Brain (organoid and tissue), 16 donors: ENCODE measurements at places on chromosomes 11 and 22.

GRCh38 chr11:11220786-11221185 lies 132.3 kb downstream of the CSNK2A3 start:
- no peak for DNase-seq

GRCh38 chr11:59999691-60000090 lies 17.3 kb upstream of the OOSP4B start:
- DNase-seq = peak; percentile 65

DNA sequence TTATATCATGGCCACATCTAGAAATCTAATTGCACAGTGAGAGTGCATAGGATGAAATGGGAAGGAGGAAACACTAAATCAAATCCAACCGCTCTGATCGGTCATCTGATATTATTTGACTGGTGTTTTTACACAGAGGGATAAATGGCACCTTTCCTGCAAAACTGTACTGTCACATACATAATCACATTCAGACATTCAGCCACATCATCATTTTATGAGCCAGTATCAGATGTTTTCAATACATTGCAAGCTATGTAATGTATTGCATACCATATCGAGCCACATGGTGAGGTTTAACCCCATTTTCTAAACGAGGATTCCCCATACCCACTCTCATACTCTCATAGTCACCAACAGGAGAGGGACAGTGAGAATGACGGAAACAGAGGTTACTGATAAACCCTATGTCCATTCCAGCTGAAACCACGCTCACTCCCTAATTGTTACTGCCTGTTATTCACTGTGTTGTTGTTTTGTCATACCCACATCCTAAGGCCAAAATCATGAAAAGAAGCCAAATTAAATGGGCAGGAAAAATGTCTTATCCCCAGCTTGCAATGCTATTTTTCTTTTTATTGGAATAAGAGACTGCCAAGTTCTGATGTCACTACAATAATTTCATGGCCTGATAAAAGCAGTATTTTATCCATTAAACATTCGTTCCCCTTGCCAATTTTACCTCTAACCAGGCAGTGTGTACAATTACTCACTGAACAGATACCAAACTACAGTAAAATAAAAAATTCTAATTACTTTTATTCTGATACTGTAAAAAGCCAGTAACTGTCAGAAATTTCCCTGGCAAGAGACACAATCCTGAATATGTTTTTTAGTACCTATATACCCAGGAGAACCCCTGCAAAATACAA lies 9.0 kb downstream of the CDON start:
- no peak for DNase-seq

- peak; percentile 97 for DNase-seq
These were observed 1.4 kb downstream of the APOA1 start for GRCh38 chr11:116835791-116836631.

- DNase-seq = peak; percentile 63
These were observed 12.2 kb downstream of the PHLDB1 start for GRCh38 chr11:118619444-118620197.

- no peak for DNase-seq
These were observed 615 bp downstream of the STT3A start for GRCh38 chr11:125593114-125593820.

DNA sequence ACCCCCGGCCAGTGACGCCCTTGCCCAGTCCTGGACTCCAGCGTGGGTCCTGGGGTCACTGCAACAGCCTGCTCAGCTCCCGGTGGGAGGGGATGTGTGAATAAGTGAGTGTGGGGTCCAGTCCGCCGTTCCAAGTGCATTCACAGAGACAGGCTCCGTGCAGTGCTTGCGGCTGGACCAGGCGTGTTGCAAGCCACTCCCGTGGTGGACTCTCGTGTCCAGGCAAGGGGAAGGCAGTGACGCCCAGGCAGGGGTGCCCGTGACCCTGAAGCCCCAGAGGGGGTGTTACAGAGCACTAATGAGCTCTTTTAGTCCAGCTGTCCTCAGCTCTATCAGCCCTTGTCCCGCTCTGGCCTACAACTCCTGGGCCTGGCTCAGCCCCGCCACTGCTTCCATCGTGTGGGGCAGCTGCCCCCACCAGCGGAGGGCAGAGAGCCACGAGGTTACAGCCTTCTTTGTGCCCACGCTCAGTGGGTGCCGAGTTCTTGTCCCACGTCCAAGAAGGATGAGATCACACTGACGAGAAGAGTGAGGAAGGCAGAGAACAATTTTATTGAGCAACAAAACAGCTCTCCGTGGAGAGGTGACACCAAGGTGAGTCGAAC lies 1807.5 kb downstream of the LRRC4C start:
- DNase-seq = no peak

DNA sequence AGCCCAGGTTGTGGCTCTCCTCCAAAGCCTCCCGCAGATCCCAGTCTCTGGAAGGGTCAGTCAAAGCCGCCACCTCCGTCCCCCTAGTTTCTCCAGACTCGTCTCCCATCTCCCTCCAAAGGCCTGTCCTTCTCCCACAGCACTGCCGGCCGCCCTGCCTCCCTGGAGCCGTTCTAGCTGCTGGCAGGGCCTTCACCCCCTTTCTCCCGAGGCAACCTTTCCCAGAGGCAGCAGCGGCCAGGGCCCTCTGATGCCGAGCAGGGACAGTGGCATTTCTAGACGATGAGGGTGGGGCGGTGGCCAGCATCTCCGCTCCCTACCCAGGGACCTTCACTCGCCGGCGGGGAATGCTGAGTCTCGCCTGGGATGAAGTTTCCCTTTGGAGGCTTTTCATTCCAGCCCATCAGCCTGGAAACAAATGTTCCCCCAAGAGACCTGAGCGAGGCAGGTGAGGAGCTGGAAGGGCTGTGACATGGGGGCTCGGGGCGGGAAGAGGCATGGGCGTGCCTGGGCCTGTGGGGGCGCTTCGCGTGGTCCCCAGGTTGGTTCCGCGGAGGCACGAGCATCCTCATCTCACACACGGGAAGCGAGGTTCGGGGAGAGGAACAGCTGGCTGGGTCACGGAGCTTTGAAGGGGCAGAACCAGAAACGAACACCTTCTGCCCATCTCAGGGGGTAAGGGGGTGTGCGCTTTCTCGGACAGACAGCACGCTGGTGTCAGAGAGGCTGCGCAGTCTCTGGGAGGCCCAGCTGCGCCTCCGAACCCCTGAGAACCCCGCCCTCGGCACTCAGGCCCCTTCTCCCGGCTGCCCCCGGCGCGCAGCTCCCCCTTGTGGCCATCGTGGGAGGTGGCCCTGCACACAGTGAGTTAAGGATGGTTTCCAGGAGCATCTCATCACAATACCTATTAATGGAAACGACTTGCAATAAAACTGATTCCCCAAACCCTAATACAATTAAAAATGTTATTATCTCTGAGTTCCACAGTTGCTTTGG lies 18.1 kb upstream of the KLHL35 start:
- DNase-seq = no peak

DNA sequence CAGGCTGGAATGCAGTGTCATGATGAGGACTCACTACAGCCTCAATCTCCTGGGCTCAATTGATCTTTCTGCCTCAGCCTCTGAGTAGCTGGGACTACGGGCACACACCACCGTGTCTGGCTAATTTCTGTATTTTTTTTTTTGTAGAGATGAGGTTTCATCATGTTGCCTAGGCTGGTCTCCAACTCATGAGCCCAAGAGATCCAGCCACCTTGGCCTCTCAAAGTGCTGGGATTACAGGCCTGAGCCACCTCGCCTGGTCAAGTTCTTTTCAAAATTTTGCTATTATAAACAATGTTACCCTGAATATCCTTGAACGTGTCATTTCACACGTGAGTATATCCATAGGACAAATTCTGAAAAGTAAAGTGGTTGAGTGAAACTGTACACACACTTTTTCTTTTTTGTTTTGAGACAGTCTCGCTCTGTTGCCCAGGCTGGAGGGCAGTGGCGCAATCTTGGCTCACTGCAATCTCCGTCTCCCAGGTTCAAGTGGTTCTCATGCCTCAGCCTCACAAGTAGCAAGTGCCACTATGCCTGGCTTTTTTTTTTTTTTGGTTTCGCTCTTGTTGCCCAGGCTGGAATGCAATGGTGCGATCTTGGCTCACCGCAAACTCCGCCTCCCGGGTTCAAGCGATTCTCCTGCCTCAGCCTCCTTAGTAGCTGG lies 21.6 kb upstream of the EP300 start:
- no peak for DNase-seq

- no peak for DNase-seq
These were observed 7.4 kb downstream of the MED15 start for GRCh38 chr22:20514658-20515406.

DNA sequence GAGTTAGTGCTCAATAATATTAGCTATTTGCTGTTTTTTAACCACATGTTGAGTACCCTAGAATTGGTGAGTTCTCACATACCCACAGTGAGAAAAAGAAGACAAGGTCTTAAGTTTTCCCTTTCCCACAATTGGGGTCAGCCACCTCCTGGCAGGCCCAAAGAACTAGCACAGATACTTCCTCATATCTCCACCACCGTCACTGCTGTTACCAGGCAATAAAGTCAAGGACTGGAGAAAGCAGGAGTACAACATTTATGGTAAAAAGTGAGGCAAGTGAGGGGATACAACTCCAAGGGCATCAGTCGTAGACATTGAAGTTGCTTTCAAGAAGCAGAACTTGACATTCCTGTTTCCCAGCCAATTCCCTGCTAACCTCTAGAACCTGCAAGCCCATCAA lies 19.6 kb downstream of the ELP4 start:
- no peak for DNase-seq

DNA sequence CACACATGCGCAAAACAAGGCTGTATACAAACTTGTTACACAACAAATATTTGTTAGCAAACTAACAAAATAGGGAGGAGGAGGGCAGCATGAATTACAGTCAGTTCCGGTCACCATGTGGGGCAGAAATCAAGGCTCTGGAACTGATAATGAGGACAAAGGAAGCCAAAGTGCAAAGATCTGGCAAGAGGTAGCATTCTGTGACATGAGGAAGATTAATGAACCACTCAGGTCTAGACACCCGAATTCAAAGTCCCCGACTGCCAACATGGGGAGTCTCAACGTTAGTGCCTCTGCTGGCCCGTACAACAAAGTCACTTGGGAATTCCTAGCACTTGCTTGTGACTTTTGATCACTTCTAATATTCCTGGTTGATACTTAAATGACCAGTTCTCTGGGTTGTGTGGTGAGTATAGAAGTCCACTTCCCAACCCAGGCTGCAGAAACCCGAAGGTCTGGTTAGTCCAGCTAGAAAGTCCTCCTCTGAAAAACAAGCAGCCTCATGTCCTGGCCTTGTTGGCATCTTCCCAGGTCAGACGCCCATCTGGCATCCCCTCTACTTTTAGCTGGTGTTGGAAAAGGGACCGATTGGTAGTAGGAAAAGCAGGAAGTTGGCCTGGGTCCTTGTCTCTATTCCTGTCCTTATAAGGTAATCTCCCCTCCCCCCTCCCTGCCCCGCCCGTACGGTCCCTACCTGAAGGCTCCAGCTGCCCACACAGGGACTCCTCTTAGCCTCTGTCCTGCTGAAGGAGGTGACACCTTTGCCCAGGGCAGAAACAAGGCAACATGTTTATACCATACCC lies 1.6 kb downstream of the SUN2 start:
- DNase-seq = peak; percentile 45

DNA sequence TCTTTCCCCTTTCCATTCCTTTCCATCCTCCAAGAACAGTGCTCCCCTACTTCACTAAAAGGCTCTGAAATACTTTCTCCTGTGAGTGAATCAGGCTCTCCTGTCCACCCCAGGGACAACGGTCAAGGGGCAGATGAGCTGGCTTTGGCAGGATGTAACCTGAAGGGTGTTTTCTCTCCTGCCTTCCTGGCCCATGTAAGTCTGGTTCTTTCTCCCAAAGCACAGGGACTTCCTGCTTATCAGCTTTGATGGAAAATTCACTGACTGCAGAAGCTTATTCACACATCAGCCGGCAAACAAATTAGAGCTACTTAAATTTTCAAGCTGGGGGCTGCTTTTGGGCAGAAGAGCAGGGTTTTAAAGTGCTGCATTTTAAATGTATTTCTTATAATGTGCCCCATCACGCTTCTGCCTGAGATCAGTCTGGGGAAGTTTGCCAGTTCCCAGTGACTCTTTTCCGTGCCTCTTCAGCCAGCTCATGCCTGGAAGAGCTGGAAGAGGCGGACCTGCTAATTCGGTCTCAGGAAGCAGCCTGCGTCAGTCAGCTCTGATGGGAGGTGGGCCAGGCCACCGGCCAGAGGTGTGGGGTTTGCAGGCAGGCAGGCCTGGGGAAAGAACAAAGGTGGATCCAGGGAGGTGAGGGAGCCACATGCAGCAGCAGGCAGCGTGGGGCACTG lies 140.4 kb upstream of the TBCEL start:
- peak; percentile 76 for DNase-seq

DNA sequence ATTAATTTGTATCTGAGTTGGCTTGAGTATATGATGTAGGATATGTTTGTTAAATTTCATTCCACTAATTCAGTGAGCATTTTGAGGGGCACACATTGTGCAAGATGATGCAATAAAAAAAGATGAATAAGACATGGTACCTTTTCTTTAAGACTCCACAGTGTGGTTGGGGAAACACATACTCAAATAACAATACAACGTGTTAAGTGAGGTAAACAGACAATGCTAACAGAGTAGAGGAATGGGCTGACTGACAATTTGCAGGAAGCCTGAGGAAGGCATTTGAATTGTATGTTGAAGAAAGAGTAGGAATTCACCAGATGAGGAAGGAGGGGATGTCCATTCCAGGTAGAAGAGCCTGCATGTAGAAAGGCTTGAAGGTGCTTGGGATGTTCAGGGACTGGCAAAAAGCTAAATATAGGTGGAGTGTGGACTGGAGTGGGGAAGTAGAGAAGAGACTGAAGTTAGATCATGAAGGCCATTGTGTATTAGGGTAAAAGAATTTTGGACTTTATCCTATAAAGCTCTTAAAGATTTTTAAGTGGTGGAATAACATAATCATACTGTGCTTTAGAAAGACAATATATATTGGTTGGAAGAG lies 6.8 kb downstream of the RNF169 start:
- no peak for DNase-seq

GRCh38 chr11:117929916-117930570 lies 841 bp upstream of the TMPRSS13 start:
- DNase-seq = no peak

DNA sequence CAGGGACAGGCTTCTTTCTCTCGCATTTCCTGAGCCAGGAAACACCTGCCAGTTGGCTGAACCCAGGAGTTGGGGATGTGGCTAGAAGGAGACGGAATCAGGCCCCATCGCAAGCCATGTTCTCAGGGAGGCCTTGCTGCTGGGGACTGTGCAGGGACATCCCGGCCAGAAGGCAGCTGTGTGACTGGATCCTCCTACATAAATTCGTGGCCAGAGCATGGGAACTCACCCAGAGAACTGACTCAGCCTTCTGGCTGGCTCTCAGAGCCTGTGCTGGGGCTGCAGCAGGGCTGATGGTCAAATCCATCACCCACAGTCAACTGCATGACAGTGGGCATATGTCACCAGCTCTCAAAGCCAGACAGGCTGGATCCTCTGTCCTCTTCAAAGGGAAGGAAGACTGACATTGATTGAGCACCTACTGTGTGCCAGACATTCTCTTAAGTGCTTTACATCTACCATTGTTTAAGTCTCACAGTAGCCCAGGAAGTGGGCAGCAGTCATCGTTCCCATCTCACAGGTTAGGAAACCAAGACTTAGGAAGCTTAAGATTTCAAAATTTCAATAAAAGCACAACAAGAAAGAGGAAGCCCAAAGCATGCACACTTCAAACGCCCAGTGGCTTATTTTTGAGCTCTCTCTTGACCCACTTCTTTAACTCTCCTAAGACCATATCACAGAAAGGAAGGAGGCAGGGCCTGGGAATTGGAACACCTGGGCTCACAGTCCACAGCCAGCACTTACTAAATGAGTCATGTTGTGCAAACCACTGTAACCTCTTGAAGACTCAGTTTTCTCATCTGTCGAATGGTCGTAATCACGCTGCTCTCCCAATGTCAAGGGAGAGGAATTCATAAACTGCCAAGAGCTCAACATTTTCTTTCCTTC lies 30.9 kb upstream of the CACNG2 start:
- DNase-seq = no peak

- peak; percentile 73 for DNase-seq
These were observed 143.8 kb downstream of the NECTIN1 start for GRCh38 chr11:119585043-119585781.
